ENCODE measurements at places on chromosomes 6 and 20.

DNA sequence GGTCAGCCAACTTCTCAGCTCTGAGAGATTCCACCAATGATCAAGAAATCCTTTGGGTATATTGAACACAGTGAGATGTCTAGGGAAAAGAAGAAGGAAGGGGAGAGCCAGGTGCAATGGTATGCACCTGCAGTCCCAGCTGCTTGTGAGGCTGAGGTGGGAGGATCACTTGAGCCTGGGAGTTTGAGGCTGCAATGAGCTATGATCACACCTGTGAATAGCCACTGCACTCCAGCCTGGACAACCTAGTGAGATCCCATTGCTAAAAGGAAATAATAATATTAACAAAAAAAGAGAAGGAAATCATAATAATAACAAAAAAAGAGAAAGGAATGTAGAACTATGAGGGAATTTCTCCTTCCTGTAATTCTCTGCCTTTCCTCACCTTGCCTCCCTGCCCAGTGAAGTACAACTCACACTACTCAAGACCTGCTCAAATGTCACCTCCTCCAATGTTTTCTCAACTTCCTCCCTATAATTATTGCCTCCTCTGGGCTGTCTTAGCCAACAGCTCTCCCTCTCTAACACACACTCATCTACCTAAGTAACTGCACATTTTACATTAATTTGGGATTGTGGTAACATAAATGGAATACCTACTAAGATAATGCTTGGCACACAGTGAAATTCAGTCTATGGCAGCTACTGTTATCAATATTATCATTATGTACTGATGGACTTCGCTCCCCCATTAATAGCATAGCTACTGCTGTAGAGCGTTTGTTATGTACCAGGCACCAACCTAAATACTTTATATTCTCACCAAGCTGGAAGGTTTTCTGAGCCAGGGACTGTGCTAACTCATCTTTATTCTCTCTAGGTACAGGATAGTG is 103.6 kb downstream of the KIF13A start:
- DNase-seq: no peak

DNA sequence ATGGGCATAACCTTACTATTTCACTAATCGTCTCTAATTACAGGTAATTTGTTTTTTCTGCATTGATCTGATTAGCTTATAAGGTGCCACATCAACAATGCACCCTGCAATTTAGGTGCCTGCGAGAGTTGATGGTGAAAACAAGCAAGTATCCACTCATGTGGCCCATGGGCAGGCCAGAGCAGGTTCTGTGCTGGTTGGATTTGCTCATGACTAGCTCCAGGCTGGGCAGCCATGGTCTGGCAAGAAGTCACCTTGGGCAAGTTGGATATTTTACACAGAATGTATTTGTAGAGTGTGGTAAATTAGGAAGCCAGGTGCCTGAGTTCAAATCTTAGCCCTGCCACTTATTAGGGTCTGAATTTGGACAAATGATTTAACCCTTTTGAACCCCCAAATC is 25.3 kb downstream of the RAB44 start:
- DNase-seq: no peak

GRCh38 chr6:35295036-35295435 is 2.6 kb upstream of the DEF6 start:
- no peak for DNase-seq

DNA sequence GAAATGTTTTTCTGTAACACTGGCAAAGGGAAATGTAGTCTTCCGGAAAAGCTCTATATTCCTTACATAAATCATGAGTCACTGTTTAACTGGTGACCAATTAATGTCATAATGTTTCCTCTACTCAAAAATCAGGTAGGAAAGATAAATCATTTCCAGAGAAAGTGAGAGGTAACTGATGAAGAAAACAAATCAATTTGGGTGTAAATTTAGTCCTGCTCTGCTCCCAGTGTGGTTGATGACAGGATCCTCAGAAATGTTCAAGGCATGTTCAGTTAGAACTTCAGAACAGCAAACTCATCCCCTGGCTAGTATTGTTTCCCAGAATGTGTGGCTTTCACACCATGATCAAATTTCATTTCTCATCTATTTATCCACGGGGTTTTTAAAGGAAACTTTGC is 38.8 kb upstream of the SPACA1 start:
- DNase-seq: no peak

- no peak for DNase-seq
These were observed 32.6 kb downstream of the SERPINB1 start for GRCh38 chr6:2809015-2809414.

- no peak for DNase-seq
These were observed 198.4 kb upstream of the KCNK16 start for GRCh38 chr6:39520916-39521315.

- no peak for DNase-seq
These were observed 18.3 kb upstream of the SHLD1 start for GRCh38 chr20:5731753-5732366.

DNA sequence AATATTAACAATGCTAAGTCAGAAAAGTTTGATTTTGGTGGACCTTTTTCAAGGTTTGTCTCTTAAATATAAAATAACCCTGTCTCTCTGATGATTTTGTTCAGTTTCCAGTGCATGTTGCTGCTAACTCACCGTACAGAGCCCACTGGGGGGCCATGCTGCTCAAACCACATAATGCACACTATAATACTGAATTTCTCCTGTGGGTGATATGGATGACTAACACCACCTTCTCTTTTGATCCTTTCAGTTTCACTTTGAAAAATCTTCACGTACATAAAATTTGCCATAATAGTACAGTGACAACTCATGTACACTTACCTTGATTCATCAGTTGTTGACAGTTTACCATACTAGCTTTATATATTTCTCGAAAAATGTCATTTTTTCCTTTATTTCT is 506.6 kb upstream of the MAN1A1 start:
- no peak for DNase-seq

DNA sequence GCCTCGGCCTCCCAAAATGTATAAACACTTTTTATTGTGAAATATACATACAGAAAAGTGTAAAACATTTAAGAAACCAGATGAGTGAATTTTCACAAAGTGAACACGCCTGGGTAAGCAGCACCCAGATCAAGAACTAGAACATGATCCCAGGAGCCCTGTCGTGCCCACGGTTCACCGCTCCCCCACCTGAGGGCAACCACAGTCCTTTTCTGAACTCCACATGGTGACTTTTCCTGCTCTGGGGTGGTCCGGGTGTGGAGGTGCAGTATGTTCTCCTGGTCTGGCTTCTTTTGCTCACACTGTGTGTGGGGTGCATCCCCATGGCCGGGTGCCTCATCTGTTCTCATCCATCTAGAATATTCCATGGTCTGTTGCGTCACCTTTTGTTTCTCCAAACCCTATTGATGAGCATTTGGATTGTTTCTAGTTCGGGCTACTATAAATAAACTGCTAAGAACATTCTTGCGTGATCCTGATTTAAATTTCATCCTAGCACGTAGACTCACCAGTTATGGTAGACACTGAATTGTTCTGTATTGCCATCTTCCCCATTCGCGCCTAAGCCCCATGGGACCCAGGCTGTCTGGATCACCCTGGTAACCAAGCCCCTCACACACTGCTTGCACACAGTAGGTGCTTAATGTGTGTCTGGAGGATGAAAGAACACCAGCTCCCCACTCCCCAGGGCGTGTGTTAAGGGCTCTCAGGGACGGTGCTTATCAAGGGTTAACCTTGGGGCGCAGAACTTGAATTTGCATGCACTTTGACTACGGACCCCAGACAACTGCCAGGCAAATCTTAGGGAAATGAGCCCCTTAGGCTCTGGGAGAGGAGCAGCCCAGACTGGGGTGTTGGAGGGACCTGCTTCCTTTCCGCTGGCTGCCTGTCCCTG is 56.2 kb downstream of the CTCFL start:
- no peak for DNase-seq

GRCh38 chr6:137414599-137414998 is 79.6 kb downstream of the OLIG3 start:
- DNase-seq: no peak

DNA sequence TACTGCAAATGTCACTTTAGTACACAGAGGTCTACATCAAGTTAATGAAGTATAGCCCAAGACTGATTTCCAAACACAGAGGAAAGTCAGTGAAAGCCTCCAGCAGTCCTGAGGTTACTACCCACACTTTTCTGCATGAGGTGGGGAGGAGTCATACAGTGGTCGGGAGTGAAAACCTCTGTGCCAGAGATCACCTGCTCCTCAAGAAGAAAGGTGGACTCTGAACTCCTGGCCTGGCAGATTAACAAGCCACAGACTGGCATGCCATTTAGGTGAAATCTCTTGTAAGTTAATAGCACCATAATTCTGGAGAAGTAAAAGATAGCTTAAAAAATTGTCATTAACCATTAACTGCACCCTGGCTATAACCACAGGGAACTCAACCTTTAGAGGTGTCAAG is 125.0 kb upstream of the LAMP5 start:
- DNase-seq: no peak

Data from T47D (cell line).